ENCODE measurements at places on chromosomes 13 and 19.
A peak's percentile ranks its signal among the peaks of the same experiment; 100 is the strongest.

DNA sequence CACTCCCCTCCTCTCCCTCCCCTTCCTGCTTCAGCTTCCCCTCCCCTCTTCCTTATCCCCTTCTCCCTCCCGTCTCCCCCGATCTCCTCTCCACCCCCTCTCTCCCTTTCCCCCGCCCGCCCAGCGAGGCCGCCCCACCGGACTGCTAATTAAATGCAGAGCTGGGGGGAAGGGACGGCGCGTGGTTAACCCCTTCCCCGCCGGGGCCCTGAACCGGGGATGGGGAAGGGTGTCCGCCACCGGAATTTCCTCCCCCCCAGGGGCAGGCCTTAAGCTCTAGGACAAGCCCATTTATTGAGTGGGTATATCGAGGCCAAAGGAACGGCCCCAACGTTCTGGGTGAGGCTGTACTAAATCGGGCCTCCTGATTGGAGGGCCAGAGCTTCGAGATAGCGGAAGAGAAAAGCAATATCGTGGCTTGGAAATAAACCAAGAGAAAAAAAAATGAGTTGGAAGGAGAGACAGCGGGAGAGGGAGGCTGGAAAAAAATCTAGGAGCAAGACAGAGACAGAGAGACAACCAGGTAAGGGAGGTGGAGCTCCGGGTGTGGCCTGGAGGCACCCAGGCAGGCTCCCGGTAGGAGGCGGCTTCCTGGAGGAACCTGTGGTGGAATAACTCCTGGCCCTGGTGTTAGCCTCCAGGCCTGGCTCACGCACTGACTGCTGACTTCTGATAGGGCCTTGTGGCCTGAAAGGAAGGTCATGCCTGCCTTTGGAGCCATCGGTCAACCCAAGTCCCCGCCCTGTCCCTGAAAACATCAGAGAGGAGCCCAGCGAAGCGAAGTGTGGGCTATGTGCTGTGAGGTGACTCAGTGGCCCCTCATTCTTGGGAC is 11.6 kb upstream of the JUND start:
- DNase-seq = peak; percentile 46

GRCh38 chr19:14271840-14272239 is 65.9 kb upstream of the ADGRL1 start:
- no peak for DNase-seq

GRCh38 chr13:50797091-50797490 is 46.4 kb downstream of the DLEU7 start:
- no peak for DNase-seq

DNA sequence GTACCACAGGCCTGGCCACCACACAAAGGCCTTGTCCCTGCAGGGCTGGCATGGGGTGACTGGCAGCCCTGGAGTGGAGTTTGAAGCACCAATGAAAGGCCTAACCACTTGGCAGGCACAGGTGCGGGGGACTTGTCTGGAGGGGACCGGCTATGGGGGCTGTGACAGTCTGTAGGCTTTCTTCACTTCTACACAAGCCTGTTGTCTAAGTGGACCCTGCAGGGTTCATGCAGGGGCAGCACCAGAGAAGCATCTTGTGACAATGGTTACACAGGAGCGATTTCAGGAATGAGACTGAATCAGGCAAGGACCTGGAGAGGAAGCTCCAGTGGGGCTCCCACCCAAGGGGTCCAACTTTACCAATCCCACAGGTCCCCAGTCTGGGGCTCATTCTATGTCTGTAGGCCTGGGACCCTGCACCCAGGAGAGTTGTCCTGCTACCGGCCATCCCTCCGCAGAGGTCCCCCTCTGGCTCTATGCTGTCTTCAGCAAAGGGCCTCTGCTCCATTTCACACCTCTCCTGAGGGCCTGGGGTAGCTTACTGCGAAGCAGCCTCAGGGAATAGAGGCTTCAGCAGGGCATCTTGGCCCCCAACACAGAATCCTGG is 2.3 kb upstream of the ZNF837 start:
- no peak for DNase-seq

- no peak for DNase-seq
Measured at GRCh38 chr13:95233026-95233635, 68.1 kb downstream of the ABCC4 start.

DNA sequence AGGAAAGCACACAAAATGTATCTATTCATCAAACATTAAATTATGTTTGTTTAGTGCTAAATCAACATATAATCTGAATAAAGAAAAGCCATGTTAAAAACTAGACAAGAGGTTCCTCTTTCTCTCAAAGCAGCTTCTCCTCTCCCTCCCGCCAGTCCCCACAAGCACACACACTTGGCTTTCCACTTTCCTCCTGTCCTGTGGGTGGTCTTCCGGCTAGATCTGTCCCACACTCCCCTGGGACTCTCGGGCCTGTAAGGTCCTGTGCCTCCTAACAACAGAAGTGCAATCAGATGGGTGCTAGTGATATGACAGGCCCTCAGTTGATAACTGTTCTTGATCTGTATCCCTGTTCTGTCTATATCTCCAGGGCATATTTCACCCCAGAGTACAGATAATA is 45.6 kb upstream of the RAP2A start:
- DNase-seq = no peak

GRCh38 chr13:64819081-64819480 is 2411.1 kb downstream of the PCDH9 start:
- no peak for DNase-seq

- DNase-seq = no peak
Measured at GRCh38 chr13:98514288-98514687, 62.6 kb downstream of the STK24 start.

Measured in M059J (cell line).